Stimulated activated CD8-positive, alpha-beta memory T cell treated with anti-CD3 and anti-CD28 coated beads, Interleukin-12 subunit alpha, Interleukin-12 subunit beta, amount 100 ng/mL, for 1 hour (primary cell): ENCODE measurements at places on chromosomes 5 and 9.

GRCh38 chr9:82122731-82123130, 134.2 kb downstream of the SPATA31D1 start:
- DNase-seq, result no peak

DNA sequence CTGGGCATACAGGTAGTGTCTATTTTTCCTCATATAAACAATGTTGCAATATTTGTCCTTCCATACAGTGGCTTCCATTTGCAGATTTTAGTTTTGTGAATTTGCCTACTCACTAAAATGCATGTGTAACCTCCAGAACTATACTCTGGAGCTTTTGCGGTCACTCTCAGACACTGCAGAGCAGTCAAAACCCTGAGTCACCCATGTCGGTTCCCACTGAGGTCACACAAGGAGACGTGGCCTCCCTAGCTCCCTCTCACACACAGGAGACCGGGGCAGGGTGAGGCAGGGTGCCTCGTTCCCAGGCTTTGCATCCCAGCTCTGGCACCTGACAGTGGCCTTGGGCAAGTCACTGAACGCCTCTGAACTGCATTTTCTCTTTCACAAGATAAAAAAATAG, 55.5 kb upstream of the ZNF354A start:
- no peak for DNase-seq

DNA sequence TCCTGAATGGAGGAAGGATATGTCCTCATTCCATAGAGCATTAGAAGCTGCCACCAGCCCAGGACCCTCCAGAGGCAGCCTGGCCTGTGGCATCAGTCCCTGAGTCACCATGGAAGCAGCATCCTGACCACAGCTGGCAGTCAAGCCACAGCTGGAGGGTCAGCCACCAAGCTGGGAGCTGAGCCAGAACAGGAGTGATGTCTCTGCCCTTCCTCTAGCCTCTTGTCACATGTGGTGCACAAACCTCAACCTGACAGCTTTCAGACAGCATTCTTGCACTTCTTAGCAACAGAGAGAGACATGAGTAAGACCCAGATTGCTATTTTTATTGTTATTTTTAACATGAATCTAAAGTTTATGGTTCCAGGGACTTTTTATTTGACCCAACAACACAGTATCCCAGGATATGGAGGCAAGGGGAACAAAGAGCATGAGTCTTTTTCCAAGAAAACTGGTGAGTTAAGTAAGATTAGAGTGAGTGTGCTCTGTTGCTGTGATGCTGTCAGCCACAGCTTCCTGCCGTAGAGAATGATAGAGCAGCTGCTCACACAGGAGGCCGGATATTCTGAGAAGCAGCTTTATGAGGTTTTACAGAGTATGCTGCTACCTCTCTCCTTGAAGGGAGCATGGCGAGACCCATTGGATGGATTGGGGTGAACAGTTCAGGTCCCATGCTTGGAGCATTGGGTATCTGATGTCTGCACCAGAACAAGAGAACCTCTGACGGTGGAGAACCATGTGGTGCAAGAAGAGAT, 13.0 kb upstream of the CYFIP2 start:
- DNase-seq, result peak; percentile 36

DNA sequence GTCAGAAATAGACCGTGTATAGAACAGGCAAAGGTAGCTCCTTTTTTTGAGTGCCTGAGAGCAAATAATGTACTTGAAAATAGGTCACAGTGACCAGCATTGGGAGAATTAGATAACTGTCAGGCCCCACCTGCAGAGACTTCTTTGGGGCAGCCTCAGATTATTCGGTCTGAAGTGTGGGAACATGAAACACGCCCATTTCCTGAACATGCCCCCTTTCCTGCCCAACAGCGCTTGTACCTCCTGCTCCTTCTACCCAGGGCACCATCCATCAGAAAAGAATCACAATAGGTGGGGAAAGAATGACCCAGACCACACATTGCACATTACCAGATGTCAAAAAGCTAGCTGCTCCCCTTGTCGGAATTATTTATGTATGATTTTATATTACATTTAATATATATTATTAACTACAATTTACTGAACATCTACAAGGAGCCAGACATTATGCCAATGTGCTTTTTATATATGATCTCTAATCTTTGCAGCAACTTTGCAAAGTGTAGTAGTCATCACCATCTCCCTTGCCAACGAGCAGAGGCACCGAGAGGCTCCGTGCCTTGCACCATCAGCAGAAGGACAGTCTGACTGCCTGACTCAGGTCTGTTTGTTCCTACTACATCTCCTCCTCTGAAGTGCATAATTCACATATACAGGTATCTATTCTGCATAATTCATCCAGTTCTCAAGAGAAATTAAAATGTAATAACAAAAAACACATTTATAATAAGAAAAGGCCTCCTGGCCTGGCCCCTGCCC, 39.5 kb downstream of the PTPN3 start:
- no peak for DNase-seq

DNA sequence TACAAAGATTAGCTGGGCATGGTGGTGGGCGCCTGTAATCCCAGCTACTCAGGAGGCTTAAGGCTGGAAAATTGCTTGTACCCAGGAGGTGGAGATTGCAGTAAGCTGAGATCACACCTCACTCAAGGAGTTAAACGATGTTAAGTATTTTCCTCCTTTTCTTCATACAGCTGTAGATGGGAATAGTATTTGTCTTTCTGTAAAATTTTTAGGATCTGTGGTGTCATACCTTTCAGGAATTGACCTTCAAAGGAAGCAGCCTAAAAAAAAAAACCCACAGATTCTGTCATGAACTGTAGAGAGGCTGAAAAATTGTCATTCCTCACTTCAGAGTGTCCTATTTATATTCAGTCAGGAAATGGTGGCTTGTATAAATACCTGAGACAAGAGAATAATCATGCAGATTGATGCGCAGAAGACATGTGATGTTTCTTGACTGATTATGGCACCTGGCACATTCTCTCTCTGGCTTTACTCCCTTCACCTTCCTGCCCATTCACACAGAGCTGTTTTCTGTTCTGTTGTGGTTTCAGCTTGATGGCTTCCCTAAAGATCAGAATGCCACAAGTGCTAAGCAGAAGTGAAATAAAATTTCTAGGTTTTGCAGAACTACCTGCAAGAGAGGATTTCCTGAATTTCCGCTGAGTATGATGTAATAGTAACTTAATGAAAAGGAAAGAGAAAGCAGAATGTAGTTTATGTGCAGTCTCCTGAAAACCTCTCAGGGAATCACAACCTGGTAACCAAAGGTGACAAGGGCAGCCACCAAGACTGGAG, 3.8 kb downstream of the IFNA1 start:
- DNase-seq, result no peak

- no peak for DNase-seq
These were observed 39.2 kb downstream of the PRUNE2 start for GRCh38 chr9:76866689-76867088.

DNA sequence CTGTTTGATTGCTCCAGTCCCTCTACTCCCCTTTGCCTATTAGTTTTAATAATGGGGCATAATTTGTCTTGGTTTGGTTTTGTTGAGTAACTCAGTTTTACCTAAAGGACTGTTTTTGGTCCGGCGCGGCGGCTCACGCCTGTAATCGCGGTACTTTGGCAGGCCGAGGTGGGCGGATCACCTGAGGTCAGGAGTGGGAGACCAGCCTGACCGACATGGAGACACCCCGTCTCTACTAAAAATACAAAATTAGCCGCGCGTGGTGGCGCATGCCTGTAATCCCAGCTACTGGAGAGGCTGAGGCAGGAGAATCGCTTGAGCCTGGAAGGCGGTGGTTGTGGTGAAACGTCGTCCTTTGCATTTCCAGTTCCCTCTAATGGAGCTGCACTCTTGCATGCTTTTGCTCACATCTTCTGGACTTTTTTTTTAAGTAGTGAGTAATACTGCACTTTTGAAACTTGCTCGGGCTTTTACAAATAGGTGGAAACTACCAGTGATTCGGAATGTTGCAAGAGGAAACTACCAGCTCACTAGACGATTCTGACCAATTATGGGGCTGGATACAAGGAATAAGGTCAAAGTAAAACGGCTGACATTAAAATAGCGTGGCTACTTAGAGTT, 721 bp upstream of the MAML1 start:
- no peak for DNase-seq
